Esophagus squamous epithelium (tissue), 5 donors: ENCODE measurements at places on chromosomes 3 and 15.

DNA sequence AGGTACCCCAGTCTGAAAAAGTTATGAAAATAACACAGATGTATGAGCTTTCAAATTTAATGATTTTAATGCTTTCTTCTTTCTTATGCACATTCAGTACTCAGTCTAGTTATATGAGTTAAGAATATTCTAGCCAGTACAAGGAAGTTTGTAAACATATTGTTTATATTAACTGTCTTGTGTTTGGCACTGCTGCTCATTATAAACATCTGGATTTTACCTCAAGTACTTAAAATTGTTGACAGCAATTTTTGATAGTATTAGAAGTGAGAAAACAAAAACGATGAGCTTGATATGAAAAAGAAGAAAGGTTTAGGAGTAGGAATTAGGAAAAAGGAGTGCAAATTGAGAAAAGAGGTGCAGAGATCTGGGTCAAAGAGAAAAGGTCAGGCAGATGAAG lies 293.3 kb downstream of the C3orf38 start:
- no peak for DNase-seq

DNA sequence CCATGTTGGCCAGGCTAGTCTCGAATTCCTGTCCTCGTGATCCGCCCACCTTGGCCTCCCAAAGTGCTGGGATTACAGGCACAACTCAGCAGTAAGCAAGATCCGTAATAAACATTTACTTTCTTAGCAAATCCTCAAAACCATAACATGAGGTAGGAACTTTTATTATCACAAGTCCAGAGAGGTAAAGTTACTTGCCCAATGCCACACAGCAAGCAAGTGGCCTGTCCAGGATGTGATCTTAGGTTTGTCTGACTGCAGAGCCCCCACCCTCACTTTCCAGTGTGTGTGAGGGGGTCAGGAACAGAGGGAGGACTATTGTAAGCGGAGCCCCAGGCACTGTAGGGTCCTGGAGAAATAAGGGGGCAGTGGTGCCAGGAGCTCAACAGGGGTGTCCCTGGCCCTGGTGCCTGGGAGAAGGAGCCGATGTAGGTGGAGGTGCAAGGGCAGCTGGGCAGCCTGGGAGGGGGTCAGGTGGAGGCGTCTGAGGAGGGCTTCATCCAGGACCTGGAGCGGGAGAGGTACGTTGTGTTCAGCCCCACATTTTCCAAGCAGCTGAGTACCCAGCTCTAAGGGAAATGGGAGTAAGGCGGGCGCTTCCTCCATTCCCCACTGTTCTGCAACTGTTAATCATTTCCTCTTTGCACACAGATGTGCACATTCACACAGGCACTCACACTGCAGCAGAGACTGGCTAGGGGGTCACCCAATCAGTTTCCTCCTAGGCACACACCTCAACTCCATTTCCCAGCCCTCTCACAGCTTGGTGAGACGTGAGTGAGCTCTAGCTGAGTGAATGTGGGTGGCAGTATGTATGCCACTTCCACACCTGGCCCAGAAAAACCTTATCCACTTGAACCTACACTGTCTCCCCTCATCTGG lies 5.9 kb downstream of the RPUSD3 start:
- DNase-seq, result no peak

- DNase-seq, result no peak
Measured at GRCh38 chr3:66195347-66195783, 25.4 kb upstream of the SLC25A26 start.

- no peak for DNase-seq
Measured at GRCh38 chr15:65027593-65027992, 1.8 kb downstream of the MTFMT start.

DNA sequence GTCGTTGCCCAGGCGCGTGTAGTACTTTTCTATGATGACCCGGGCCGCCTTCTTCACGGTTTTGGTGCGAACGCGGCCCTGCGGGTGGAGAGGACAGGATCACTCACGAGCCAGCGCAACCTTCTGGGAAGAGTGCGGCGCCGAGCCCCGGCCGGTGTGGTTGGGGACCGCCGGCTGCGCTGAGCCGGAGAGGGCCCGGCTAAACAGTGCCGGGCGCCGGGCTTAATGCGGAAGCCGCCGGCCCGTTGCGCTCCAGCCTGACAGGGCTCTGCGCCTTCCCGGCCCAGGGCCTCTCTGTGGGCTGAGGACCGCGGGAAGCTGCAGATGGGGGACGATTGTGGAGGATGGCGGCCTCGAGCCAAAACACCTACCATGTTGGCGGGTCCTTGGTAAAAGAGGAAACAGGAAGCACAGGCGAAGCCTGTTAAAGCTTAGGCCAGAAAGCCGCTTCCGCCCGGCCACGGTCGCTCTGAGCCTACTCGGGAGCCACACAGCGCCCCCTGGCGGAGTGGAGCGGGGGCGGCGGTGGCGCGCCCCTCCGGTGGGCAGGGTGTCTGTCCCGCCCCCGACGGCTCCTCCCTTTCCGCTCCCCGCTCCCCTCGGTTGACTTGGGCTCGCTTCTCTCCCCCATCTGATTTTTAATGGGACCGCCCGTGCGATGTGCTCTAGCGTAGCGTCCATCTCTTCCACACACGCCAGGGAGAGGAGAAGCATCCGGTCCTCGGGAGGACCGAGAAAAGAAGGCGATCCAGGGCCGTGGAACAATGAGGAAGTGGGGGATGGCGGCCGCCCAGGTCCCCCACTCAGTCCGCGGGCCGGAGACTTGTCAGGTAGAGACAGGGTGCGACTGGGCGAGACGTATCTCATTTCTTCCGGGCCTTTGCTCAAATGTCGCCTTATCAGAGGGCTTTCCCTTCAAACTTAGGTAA lies at the start of gene RPS17:
Gene RPS17, minus strand, starts transcription at position 403 of the 929 bp plus-strand sequence. Its CDS starts 29 bp downstream, at position 374.
- DNase-seq, result no peak

GRCh38 chr3:47108546-47108945 lies 55.4 kb downstream of the SETD2 start:
- DNase-seq, result no peak

DNA sequence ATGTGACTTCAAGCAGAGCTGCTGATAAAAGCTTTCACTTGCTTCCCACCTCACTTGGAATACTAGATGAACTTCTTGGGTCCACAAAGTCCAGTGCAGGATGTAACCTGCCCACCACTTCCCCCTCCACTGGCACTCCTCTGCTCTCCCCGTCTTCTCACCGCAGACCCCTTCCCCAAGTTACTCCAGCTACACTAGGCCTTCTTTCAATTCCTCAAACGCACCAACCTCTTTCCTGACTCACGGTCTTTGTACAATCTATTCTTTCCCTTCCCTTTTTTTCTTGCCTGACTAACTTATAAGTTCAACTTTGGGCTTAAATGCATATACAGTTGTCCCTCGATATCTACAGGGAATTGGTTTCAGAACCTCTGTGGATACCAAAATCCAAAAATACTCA lies 5.2 kb upstream of the ATP13A3 start:
- no peak for DNase-seq

GRCh38 chr3:143480344-143480743 lies 360.8 kb downstream of the CHST2 start:
- no peak for DNase-seq

GRCh38 chr15:79923079-79923514 lies 26.3 kb upstream of the MTHFS start:
- no peak for DNase-seq

DNA sequence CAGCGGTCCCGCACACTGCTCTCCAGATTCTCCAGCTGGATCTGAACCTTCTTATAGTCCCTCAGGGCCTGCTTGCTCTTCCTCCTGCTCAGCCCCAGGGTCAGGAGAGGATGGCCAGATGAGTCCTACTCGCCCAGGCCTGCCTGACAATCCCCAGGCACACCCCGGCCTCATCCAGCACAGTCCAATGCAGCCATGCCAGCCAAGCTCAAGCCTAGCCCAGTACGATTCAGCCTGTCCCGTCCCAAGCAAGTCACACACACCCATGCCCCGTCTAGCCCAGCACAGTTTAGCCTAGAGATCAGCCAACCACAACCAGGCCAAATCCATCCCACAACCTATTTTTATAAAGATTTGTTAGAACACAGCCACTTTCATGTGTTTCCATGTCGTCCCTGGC lies 16.8 kb downstream of the PLXNB1 start:
- DNase-seq, result no peak

DNA sequence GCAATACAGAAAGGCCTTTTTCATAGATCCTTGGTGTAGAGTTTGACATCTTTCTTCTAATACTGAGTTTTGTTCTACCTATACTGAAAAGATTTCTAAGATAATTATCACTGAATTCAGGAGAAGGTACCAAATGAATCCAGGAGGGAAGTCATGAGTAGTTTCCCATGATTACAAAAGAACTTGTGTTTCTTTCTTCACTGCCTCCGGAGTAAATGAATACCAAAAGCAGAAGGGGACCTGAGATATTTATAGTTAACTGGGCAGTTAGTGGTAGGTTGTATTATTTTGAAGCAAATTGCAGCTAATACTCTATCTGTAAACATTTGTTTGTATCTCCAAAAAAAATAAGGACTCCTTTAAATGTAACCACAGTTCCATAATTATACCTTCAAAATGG lies 175.4 kb downstream of the SUCNR1 start:
- no peak for DNase-seq

GRCh38 chr3:170961616-170962400 lies 53.4 kb upstream of the EIF5A2 start:
- DNase-seq, result no peak

DNA sequence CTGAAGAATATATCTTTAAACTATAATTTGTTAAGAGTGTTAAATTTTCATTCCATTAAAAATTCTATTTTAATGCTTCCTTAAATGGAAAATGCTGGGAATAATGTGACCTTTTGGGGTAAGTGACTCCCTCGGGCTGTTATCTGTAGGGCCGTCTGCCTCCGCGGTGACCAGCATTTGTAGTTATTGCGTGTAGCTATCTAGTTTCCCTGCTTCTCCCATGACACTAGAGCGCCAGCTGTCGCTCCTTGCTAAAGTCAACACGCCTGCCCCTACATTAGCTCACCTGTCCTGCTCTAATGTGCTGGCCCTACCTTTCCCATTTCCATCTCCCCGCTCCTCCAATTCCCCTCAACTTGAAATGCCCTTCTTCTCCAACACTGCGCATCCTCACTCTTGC lies 12.4 kb upstream of the CHRM5 start:
- no peak for DNase-seq

- no peak for DNase-seq
Measured at GRCh38 chr15:62903437-62903836, 139.1 kb upstream of the TPM1 start.

DNA sequence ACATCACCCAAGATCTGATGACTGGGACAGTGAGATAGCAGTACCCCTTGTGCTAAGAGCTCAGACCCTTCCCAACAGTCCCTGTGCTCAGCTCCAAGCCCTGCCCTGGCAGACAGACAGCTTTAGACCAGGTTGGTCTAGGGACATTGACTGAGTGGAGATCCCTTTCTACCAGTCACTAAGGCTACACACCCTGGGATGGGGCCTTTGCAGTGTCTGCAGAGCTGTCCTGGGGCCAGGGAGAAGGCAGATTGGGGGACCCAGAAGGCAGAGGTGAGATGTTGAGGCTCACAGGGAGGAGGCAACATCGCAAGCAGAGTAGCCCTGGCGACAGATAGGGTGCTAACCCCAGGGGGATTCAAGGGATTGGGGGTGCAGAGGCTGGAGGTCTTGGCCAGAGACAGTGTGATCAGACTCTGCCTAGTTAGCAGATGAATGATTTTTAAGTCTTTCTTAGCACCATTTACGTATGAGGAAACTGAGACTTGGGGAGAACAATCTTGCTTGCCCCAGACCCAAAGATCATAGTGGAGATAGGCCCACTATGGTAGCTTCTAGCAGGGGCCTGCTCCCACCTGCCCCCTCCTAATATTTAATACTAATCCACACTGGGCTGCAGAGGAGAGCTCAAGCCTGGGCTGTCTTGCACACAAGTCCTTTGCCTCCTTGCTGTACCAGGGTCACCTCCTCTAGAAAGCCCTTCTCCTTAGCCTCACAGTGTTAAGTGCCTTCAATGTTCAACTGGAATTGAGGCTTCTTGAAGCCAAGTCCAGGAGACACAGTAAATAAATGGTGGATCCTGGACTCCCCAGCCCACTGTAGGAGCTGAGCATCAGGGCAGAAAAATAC lies 32.6 kb downstream of the HMCES start:
- DNase-seq, result no peak

GRCh38 chr3:71185733-71186455 lies 397.6 kb downstream of the FOXP1 start:
- no peak for DNase-seq
